ENCODE measurements at places on chromosomes 12 and 14.

- no peak for DNase-seq
Measured at GRCh38 chr14:102652194-102652593, 59.7 kb downstream of the RCOR1 start.

GRCh38 chr12:120708651-120709050, 1.6 kb upstream of the UNC119B start:
- no peak for DNase-seq

- DNase-seq: no peak
Measured at GRCh38 chr14:102007916-102008418, 43.6 kb downstream of the DYNC1H1 start.

DNA sequence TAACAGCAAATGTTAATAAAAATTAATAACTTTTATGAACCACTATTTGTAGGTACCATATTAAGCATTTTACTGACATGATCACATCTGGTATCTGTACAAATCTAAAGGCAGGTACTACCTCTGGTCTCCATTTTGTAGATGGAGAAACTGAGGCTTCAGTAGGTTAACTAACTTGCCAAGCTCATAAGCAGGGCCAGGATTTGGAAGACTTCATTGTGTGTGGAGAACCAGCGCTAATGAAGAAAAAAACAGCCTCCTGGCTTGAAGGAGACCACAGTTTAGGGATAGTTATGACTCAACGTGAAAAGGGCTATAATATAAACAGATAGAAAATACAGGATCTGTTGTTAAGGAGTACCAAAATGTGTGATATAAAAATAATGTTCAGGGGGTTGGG, 1.0 kb downstream of the NUP37 start:
- DNase-seq: no peak

GRCh38 chr12:389142-390096, at the start of gene KDM5A:
TSS of gene KDM5A (minus strand) at chr12:389320. CDS start at chr12:389091, 229 bp downstream.
- peak; percentile 82 for DNase-seq

GRCh38 chr14:68306265-68306933, 486.5 kb downstream of the ZFP36L1 start:
- no peak for DNase-seq

- DNase-seq: no peak
Measured at GRCh38 chr14:78356391-78356790, 186.2 kb downstream of the NRXN3 start.

DNA sequence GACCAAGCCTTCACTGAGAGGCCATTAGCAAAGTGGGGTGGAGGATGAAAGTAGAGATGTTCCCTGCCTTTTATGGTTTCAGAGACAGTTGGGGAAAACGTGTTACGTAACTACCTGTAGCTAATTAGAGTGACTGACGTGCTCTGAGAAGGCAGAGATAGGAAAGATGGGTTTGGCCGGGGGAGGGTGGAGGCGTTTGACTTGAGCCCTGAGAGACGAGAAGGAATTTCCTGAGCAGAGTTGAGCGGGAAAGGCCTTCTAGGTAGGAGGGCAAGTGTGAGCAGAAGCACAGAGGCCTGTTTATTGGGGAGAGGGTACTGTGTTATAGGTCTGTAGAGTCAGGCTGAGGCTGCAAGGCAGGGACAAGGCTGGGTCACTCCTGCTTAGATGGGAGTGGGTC, 8.6 kb downstream of the TUNAR start:
- no peak for DNase-seq

GRCh38 chr12:31985832-31986231, 26.6 kb downstream of the RESF1 start:
- DNase-seq: no peak

GRCh38 chr12:47651368-47652254, 54.2 kb downstream of the RPAP3 start:
- peak; percentile 15 for DNase-seq

DNA sequence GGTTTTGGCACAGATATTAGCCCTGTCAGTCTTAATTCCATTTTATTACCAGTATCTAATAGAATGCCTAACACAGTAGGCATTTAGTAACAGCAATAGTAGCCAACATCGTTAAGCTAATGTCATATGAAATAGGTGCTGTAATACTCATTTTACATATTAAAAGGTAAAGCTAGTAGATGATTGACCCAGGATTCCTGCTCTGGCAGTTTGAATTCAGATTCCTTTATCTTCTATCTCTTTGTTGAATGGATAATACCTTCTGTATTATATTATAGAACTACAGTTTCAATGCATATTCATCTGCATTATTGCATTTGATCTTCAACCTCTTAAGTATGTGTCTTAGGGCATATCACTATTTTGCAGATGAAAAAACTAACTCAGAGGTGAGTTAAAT, 2.9 kb downstream of the ATL1 start:
- DNase-seq: no peak

- no peak for DNase-seq
Measured at GRCh38 chr14:84857571-84857970, 672.4 kb upstream of the FLRT2 start.

DNA sequence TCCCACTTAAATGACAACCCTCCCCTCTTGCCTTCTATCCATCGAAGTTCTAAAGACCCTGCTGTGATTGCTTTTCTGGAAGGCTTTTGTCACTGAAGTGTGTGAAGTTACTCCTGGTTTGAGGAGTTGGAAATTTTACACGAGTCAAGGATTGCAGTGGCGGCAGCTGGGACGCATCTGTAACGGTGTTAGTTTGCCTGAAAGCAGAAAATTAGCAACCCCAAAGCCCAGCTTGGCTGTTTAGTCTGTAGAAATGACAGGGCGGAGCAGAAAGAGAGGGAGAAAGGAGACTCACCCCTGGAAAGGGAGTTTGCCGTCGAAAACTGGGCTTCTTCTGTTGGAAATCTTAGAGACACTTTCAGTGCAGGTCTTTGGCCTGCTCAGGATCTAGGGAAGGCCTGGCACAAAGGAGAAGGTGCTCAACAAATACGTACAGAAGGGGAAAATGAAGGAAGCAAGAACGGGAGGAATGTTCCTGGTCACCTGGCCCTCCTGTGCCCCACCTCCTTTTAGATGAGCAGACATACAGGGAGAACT, 931 bp upstream of the MYF5 start:
- no peak for DNase-seq

DNA sequence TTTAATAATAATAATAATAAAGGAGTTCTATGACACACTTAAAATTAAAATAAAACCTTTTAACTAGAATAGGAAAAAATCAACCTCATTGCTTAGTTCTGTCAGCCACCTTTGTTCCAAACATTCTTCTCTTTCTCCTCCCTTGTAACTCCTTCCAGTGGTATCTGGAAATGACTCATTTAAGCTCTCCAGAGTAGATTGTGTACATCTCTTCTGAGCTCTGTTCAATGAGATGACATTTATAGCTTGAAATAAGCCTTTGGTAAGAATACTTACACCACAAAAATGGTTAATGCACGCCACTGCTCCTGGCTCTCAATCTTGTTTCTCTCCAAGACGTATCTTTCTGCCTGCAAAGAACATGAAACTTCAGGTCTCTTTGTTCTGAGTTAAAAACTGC, 70.3 kb downstream of the STAB2 start:
- no peak for DNase-seq

DNA sequence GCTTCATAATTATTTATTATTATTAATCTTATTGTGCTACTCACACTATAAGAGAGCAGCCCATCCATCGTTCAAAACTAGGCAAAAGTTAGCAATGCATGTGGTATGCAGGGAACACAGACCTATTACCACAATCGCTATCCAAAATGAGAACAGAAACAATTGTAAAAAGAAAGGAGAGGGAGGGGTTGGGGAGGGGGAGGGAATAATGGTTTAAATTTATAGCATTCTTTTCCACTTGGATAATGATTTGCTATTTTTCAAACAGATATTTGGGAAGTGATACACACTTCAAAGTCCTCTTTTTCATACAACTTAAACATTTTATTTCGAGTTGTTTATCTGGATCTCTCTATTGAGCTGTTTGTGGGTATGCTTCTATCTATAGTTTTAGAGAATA, 248.6 kb upstream of the SOX5 start:
- no peak for DNase-seq

DNA sequence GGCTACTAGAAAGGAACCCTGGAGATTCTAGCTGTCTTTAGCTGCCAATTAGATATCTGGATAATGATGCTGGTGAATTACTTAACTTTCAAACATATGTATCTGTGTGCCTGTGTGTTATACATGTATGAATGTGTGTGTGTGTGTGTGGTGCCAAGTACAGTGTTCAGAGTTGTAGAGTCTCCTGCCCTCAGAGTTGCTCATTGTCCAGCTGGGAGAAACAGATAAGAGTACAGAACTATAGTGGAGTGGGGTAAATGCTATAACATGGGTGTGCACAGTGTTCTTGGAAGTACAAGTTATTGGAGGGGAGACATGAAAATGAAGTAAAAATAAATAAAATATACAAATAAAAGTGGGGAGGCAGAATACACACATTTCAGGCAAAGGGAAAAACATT, 23.6 kb upstream of the ADAM20 start:
- no peak for DNase-seq

- no peak for DNase-seq
Measured at GRCh38 chr12:124679533-124680371, 112.3 kb upstream of the NCOR2 start.

DNA sequence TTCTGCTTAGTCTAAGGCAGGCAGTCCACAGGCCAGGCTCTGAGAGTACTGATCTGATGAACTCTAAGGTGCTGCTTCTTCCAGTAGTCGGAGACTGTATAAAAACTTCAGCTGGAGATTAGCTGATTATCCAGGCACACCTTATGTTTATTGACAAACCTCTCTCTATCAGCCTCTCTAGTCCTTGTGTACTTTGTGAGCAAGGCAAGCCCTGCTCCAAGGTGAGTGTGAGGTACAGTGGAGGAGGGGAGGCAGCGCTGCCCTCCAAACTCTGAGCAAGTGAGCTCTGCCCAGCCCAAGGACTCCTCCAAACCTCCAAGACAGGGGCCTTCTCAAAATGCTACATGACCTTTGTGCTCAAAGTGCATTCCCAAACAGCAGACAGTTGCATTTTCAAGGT, 95.9 kb upstream of the CDKN3 start:
- DNase-seq: no peak

- DNase-seq: no peak
Measured at GRCh38 chr14:105267820-105268548, 19.7 kb downstream of the BTBD6 start.

GRCh38 chr12:113120670-113121370, 14.7 kb downstream of the RASAL1 start:
- DNase-seq: no peak

DNA sequence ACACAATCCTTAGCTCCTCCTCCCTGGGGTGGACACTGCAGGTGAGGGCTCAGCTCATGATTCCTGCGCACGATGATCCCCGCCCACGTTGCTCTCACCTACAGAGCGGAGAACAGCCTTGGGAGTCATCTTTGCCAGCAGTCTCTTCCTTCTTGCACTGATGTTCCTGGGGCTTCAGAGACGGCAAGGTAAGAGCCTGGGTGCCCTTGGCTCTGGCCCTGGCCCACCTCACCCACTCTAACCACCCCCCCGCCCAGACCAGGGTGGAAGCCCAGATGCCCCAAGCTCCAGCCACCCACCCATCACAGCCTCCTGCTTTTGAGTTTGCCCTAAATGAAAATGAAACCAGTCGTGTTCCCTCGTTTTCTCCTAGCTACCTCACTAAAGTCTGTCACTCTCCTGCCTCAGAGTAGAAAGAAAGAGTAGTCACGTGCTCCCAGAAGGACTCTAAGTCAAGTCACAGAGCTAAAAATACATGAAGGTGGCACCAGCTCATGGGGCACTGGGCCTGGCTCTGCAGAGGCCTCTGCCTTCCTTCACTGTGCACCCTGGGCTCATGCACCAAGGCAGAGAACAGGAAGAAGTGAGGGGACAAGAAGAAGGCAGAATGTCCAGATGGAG, 9.0 kb downstream of the TAPBPL start:
- no peak for DNase-seq

DNA sequence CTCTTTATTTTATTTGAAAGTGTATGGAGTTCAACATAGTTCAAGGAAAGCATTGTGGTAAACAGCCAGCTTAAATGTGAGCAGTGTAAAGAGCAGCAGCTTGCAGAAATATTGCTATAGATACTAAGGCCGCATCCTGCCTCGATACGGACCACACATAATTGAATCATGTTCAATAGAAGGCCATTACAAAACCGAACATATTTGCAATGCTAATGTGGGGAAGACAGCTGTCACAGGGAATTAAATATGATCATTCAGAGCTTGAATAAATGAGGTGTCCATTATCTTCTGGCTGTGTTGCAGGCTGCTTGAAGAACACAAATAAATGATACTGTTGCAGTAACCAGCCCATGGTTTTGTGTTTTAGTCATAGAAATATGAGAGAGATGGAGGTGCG, 173.2 kb downstream of the BRMS1L start:
- no peak for DNase-seq

GRCh38 chr12:27523305-27523641, 733 bp upstream of the PPFIBP1 start:
- DNase-seq: no peak

- DNase-seq: no peak
Measured at GRCh38 chr14:96409701-96410100, 17.8 kb downstream of the AK7 start.

GRCh38 chr12:82793751-82794281, 107.1 kb downstream of the TMTC2 start:
- DNase-seq: no peak

DNA sequence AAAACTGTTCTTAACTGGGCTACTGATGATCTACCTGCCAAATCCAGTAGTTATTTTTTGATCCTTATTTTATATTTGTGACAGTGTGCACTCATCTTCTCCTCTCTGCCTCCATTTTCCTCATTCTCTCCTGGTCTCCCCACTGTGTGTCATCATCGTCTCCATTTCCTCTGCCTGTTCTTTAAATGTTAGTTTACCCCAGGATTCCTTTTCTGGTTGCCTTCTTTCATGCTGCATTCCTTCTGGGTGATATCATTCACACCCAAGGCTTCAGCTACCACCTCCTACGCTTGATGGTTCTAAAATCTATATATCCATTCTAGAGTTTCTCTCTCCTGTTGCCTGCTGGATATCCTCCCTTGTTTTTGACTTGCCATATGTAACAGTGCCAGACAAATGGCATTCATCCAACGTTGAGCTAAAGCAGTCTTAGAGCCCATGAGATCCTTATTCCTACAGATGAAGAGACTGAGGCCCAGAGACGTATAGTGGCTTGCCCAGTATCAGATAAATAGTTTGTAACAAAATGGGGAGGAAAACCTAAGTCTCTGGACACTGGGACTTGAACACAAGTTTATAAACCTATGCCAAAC, 109.5 kb downstream of the DIP2B start:
- DNase-seq: no peak

DNA sequence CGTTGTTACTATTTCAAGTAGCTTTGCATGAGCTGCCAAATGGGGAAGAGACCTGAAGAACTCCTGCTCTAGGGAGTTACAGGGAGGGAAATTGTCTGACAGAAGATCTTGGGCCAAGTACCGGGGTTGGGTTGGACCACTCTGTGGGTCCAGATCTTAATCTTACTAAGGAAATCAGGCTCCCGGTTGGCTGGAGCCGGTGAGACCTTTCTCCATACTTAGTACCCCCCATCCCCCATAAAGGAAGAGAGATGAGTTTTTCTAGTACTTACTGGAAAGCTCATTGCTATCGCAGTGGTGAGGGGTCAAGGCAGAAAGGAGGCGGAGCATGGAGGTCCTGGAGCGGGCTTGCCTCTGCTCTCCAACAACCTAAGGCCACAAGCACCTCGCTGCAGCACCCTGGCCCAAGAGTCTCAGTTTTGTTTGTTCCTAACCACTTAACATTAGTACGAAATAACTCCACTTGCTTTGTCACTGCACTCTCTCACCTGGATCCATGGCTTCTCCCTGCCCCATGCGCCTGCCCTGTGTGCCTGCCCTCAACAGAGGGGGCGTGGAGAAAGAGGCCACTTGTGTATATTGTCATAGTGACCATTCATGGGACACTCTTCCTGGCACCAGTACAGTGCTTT, 6.8 kb upstream of the UNC119B start:
- DNase-seq: no peak
